Activated T-helper 1 cell treated with anti-CD3 and anti-CD28 coated beads, Interleukin-12 subunit alpha, Interleukin-12 subunit beta, Interleukin-2, Interleukin-4 antibody, amounts not matched to agents 30 ng/mL and 10 ng/mL and 1 ng/mL, durations not matched to agents 14 hours and 24 hours and 36 hours (primary cell): ENCODE measurements at places on chromosomes 12 and 14. TPM values are rescaled to one million over a fixed set of nuclear protein-coding genes. Genes with fewer than 3 reads are reported as not detected.

- DNase-seq, result no peak
- H3K36me3 ChIP-seq, result peaks cover 21% of the 10 kb centered on the region
- H3K4me1 ChIP-seq, result peaks cover 69% of the 10 kb centered on the region
- no peak overlapping the region for H3K4me3 ChIP-seq
- peaks cover 5% of the 10 kb centered on the region for H3K27me3 ChIP-seq
Measured at GRCh38 chr14:92584816-92585215, 71.2 kb downstream of the RIN3 start.

- no peaks in the 10 kb centered on the region for H3K4me1 ChIP-seq
- H3K36me3 ChIP-seq, result no peaks in the 10 kb centered on the region
- peaks cover 5% of the 10 kb centered on the region for H3K27me3 ChIP-seq
- no peak overlapping the region for H3K4me3 ChIP-seq
- no peak for DNase-seq
Measured at GRCh38 chr12:8860165-8860961, 37.9 kb downstream of the A2ML1 start.

GRCh38 chr14:75274050-75274898 is 4.4 kb upstream of the FOS start:
- H3K27ac ChIP-seq, result no peak overlapping the region
- no peaks in the 10 kb centered on the region for H3K36me3 ChIP-seq
- peaks cover 59% of the 10 kb centered on the region for H3K27me3 ChIP-seq
- no peak overlapping the region for H3K4me3 ChIP-seq
- DNase-seq, result no peak
- peaks cover 40% of the 10 kb centered on the region for H3K4me1 ChIP-seq

The LALBA gene
- total RNA-seq, result not detected in 2 replicates

The USP44 gene
- total RNA-seq, result 3.6 and 4.4 TPM in 2 replicates

- H3K4me3 ChIP-seq, result no peak overlapping the region
- no peak for DNase-seq
- no peaks in the 10 kb centered on the region for H3K27me3 ChIP-seq
Measured at GRCh38 chr12:83245156-83245555, 558.5 kb downstream of the TMTC2 start.

The SLC6A12 gene
- not detected in 2 replicates for total RNA-seq

DNA sequence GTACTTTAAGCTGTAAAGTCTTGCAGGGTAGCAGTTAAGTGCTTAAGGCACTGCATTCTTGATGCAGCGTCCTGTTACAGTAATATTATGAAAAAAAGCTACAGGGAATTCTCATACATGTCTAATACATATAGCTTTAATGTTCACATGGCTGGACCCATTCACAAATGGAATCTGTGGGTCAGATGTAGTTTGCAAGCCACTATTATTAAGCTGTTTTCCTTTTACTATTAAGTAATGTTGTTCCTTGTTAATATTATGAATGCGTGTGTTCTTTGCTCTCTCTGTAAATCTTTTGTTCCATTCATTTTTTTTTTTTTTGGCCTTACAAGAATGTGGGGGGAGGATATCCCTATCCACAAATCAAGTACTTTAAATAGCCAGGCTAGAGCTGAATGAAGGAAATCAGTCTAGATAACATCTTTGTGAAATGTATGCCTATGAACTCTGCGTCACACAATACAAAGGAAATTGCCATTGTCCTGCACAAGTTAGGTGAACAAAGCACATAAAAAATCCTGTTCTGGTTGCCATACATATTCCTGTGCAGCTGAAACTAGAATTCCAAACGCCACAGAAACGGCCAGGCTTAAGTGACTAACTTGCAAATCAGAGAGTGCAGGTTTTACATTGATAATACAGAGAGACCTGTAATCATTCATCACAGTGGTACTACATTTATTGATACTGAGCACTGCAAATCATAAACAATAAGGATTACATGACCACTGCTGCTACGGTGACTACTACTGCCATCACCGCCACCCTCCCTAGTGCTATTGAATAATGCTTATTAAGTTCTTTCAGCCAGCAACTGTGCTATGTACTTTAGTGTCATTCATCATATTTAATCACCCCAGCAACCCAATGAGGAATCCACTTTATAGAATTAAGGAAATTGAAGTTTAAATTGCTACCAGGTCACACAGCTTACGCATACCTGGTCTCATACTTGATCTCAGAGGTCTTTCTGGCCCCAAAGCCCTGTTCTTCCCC is 111.9 kb downstream of the HMGA2 start:
- no peak overlapping the region for H3K4me3 ChIP-seq
- no peak overlapping the region for H3K27ac ChIP-seq
- H3K27me3 ChIP-seq, result peaks cover 9% of the 10 kb centered on the region
- H3K4me1 ChIP-seq, result no peaks in the 10 kb centered on the region

GRCh38 chr14:87566991-87567390 is 426.0 kb downstream of the GALC start:
- no peaks in the 10 kb centered on the region for H3K27me3 ChIP-seq
- H3K4me1 ChIP-seq, result no peaks in the 10 kb centered on the region
- DNase-seq, result no peak
- no peaks in the 10 kb centered on the region for H3K36me3 ChIP-seq

The HHIPL1 gene
- total RNA-seq, result not detected in 2 replicates

The MSI1 gene
- 0.07 TPM in 1 of 2 replicates, not detected in the other for total RNA-seq

The TEDC1 gene
- 44.5 and 46.1 TPM in 2 replicates for total RNA-seq

GRCh38 chr12:50069539-50069938 is 12.1 kb downstream of the ASIC1 start:
- no peak for DNase-seq
- H3K27me3 ChIP-seq, result peaks cover 4% of the 10 kb centered on the region
- peaks cover 11% of the 10 kb centered on the region for H3K4me1 ChIP-seq
- H3K4me3 ChIP-seq, result no peak overlapping the region
- H3K36me3 ChIP-seq, result no peaks in the 10 kb centered on the region

The APOF gene
- not detected in 2 replicates for total RNA-seq

DNA sequence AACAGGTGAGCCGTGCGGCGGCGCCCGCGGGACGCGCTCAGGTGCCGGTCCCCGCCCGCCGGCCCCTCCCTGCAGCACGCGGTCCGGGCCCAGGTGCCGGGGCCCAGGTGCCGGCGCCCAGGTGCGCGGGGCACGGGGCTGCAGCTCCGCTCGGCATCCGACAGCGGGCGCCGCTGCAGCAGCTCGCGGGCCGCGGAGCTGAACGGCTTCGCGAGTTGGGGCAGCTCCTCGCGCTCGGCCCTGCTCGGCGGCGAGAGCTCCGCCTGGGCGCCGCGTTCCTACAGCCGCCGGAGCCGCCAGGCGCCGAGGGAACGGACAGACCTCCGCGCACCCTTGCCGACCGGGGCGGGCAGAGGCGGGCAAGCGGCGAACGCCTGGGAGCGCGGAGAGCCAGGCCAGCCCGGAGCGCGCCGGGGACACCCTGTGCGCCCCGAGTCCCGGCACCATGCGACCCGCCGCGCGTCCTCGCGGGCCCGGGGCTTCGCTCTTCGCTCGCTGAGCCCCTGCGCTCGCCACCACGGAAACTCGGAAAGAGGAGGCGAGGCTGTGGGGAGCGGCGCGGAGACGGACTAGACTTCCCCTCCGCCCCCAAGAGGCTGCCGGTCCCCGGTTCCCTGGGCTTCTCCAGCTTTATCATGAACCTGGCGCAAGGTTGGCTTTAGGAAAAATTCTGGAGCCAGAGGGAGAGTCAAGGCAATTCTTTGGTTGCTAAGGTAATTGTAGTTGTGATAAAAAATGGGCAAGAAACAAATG is at the start of gene RGS6:
Gene RGS6 (plus strand): TSS at position 201 of the 753 bp plus-strand sequence.
- peak within 1 kb of the TSS; percentile 69 for H3K4me3 ChIP-seq
- DNase-seq, result peak; percentile 11
- peaks cover 54% of the 10 kb centered on the region for H3K27me3 ChIP-seq
- H3K27ac ChIP-seq, result peak within 1 kb of the TSS; percentile 68

DNA sequence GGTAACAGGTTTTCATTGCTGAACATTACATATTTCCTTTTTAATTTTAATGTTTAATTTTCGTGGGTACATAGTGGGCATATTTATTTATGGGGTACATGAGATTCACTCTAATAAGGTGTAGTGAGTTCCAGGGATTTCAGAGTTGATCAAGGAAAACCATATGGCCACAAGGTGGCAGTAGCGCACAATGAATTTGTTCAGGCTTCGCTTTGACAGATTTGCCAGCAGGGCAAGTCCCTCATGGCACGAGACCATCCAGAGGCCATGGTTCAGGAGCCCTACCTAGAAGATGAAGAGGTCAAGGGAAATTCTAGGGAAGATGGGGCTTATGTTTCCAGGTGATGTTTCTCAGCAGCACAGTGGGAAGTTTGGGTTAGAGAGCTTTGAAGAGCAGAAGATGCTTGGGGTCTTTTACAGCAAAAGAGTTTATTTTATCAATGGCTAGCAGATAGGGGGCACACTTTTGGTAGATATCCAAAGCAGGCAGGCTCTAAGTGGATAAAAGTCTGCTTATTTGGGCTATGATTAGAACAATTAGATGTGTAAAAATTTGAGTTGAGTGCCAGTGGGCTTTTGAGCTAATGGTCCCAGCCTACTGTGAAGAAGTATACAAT is 1004.4 kb downstream of the AACS start:
- H3K36me3 ChIP-seq, result no peaks in the 10 kb centered on the region
- H3K27me3 ChIP-seq, result no peaks in the 10 kb centered on the region
- H3K27ac ChIP-seq, result no peak overlapping the region
- no peaks in the 10 kb centered on the region for H3K4me1 ChIP-seq

GRCh38 chr12:54140588-54141388 is 48.0 kb downstream of the SMUG1 start:
- no peaks in the 10 kb centered on the region for H3K4me1 ChIP-seq
- no peak overlapping the region for H3K4me3 ChIP-seq
- no peak overlapping the region for H3K27ac ChIP-seq
- no peaks in the 10 kb centered on the region for H3K36me3 ChIP-seq

DNA sequence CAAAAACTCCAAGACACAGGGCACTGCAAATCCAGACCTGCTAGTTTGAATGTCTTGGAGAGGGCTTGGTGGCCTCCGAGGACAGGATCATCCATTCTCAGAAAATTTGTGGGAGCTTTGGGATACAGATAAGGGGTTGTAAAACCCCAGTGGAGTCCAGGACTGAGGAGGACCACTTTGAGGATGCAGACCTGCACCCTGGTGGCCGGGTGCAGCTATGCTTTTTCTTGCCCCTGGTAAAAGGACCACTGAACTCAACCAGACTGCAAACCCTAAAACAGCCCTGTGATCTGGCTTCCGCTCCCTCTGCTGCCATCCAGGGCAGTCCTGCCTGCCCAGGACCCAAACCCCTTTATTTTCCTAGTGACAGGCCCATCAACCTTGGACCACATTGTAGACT is 169.5 kb upstream of the DAAM1 start:
- H3K27ac ChIP-seq, result no peak overlapping the region
- H3K36me3 ChIP-seq, result no peaks in the 10 kb centered on the region
- no peak overlapping the region for H3K4me3 ChIP-seq

DNA sequence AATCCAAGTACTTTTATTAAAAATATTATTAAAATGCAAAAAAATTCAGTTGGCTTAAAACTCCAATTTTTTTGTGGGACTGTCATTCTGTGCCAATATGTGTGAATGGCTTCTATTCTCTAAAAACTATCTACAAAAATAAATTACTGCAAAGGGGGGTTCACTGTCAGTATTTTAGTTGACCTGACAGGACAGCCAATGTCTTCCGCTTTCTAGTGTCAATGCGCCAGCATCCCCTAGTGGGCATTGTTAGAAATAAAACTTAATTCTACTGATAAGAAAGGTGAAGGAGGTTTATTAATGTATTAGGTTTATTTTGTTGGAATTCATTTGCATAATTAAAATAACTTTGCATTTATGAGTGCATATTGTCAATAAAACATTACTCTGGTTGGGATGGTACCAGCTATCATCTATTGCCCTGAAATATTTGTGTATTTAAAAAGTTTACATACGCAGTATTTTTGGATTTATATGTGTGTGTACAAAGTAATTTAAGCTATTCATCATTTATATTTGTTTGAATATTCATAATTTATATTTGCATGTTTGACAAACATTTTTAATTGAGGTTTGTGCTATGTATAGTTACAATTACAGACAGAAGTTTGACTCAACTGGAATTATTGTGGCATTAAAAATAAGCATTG is 527.2 kb downstream of the FLRT2 start:
- no peaks in the 10 kb centered on the region for H3K36me3 ChIP-seq
- H3K4me3 ChIP-seq, result no peak overlapping the region
- DNase-seq, result no peak
- no peak overlapping the region for H3K27ac ChIP-seq

- H3K27me3 ChIP-seq, result peaks cover 3% of the 10 kb centered on the region
- H3K27ac ChIP-seq, result no peak overlapping the region
- no peak overlapping the region for H3K4me3 ChIP-seq
- H3K4me1 ChIP-seq, result no peaks in the 10 kb centered on the region
- H3K36me3 ChIP-seq, result no peaks in the 10 kb centered on the region
Measured at GRCh38 chr14:89138846-89139245, 278.2 kb downstream of the FOXN3 start.

The RERG gene
- not detected in 2 replicates for total RNA-seq

GRCh38 chr14:77889971-77890442 is 90.1 kb downstream of the ADCK1 start:
- no peaks in the 10 kb centered on the region for H3K4me1 ChIP-seq
- peaks cover 2% of the 10 kb centered on the region for H3K36me3 ChIP-seq
- no peak overlapping the region for H3K4me3 ChIP-seq
- no peak overlapping the region for H3K27ac ChIP-seq
- no peaks in the 10 kb centered on the region for H3K27me3 ChIP-seq

GRCh38 chr14:30296931-30297405 is 262.0 kb upstream of the G2E3 start:
- H3K27me3 ChIP-seq, result no peaks in the 10 kb centered on the region
- no peak overlapping the region for H3K27ac ChIP-seq
- H3K36me3 ChIP-seq, result no peaks in the 10 kb centered on the region
- H3K4me3 ChIP-seq, result no peak overlapping the region
- DNase-seq, result no peak
- H3K4me1 ChIP-seq, result no peaks in the 10 kb centered on the region

DNA sequence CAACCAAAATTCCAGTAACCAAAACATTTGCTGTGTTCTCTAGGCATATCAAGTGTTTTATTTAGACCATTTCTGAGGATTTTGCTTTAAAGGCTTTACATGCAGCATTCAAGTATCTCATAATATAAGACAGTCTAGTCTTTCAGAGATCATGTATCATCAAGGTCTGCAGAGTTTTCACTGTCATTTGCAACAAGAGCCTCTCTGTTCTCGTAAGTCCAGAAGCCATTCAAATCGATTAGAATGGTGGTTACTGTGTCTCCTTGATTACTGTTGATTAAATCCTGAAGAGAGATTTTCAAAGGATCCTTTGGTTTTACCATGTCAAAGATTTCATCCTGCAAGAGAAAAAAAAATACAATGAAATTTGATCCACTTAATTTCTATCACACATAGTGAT is 36.3 kb downstream of the PPP2R3C start:
- H3K27me3 ChIP-seq, result no peaks in the 10 kb centered on the region
- H3K4me3 ChIP-seq, result no peak overlapping the region
- no peak overlapping the region for H3K27ac ChIP-seq
- no peak for DNase-seq
- H3K4me1 ChIP-seq, result no peaks in the 10 kb centered on the region
- peaks cover 32% of the 10 kb centered on the region for H3K36me3 ChIP-seq

DNA sequence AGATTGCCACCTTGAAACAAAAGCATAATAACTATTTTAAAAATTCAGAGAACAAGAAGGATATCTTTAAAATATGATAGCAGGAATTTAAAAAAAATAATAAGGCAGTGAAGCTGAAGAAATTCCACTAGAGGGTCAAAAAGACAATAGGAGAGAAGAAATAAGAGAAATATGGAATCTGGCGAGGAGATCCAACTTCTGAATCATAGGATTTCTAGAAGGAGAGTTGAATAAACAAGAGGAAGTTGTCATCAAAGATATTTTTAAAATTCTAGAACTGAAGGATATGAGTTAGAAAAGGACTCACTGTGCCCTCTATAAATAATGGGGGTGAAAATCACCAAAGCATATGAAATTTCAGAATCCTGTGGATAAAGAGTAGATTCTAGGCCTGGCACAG is 26.8 kb upstream of the TOMM20L start:
- H3K27me3 ChIP-seq, result no peaks in the 10 kb centered on the region
- H3K36me3 ChIP-seq, result peaks cover 33% of the 10 kb centered on the region
- H3K4me1 ChIP-seq, result no peaks in the 10 kb centered on the region
- H3K4me3 ChIP-seq, result no peak overlapping the region
- no peak for DNase-seq
